Kidney (tissue), 22 donors: ENCODE measurements at places on chromosomes 2 and 18. TPM values are rescaled to one million over a fixed set of nuclear protein-coding genes. Genes with fewer than 3 reads are reported as not detected.

GRCh38 chr2:101658387-101658786, 39.1 kb upstream of the MAP4K4 start:
- H3K4me1 ChIP-seq = no peaks in the 10 kb centered on the region
- no peaks in the 10 kb centered on the region for H3K36me3 ChIP-seq
- no peak overlapping the region for H3K4me3 ChIP-seq
- DNase-seq = no peak
- H3K27ac ChIP-seq = no peak overlapping the region
- H3K27me3 ChIP-seq = no peaks in the 10 kb centered on the region

DNA sequence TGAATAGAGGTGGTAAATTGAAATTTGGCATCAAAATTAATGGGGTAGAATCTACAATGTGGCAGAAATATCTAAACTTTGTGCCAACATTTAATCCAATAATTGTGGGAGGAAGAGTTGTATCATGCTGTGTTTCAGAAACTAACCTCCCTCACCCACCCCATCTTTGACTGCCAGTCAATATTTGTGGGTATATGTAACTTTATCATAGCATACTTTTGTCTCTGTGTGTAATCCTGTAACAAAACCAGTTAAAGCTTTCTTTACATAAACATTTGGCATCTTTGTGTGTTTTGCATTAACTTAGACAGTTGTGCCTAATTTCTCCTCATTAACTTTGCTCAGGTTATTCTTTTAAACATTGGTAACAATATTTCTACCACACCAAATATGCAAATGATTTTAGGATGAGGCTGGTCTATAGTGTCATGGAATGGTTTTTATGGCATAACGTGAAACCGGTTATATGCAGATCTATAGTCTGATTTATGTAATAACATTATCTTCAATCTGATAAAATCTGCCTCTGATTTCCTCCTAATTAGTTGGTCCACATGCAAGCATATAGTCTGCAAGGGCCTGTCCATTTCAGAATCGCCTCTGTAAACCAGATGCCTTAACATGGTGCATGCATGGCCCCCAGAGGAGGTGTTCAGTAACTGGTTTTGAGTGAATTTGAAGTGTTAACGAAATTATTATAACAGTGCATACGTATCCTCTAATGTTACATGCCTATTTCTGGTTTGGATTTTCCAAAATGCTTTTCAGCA, 84.3 kb downstream of the ACSL3 start:
- no peak overlapping the region for H3K27ac ChIP-seq
- H3K4me1 ChIP-seq = no peaks in the 10 kb centered on the region
- H3K4me3 ChIP-seq = no peak overlapping the region
- H3K36me3 ChIP-seq = peaks cover 2% of the 10 kb centered on the region
- H3K27me3 ChIP-seq = no peaks in the 10 kb centered on the region
- no peak for DNase-seq

DNA sequence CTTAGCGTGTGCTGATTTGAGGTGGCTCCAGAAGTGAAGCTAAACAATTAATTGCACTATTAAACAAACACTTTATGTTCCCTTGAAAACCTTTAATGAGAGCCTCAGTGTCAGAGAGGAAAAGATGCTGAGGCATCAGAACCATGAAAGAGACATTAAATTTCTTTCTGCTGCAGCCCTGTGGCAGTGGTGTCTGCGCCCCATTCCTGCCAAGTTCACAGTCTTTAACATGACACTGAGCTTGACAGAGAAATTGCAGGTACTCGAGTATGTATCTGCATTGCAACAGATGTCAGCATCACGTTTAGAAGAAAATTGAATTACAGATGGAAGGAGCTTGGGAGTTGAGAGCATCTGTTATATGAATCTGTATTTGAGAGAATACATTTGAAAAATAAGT, 111.3 kb upstream of the CREB1 start:
- H3K36me3 ChIP-seq = no peaks in the 10 kb centered on the region
- no peak overlapping the region for H3K27ac ChIP-seq
- no peak overlapping the region for H3K4me3 ChIP-seq
- DNase-seq = no peak
- H3K27me3 ChIP-seq = no peaks in the 10 kb centered on the region

DNA sequence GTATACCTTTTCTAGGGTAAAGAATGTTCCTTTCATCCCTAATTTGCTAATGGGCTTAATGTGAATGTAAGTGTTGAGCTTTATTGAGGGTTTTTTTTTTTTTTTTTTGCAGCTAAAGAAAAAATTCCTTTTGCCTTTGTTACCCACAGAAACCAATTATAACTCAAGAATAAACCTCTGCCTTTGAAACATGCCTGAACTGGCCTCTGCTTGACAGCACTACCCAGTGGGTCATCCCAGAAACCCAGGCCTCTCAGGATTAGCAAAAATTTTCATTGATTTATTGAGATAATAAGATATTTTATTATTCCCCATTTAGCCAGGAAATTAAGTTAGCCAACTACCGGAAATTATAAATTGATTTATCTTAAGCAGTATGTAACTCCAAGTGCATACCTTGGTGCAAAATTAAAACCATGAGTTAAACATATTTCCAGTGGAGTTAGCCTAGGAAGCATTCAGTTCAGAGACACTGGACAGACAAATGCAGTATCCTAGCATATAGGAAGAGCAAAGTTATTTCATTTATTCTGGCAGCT, 67.0 kb upstream of the RASGRP3 start:
- no peak overlapping the region for H3K4me3 ChIP-seq
- no peak overlapping the region for H3K27ac ChIP-seq
- no peak for DNase-seq

GRCh38 chr2:136005462-136006196, 20.2 kb upstream of the DARS1 start:
- H3K27ac ChIP-seq = no peak overlapping the region
- no peaks in the 10 kb centered on the region for H3K4me1 ChIP-seq
- no peaks in the 10 kb centered on the region for H3K27me3 ChIP-seq
- DNase-seq = peak; percentile 39

- H3K4me3 ChIP-seq = no peak overlapping the region
- H3K4me1 ChIP-seq = no peaks in the 10 kb centered on the region
- H3K27me3 ChIP-seq = no peaks in the 10 kb centered on the region
- H3K27ac ChIP-seq = no peak overlapping the region
- DNase-seq = no peak
- no peaks in the 10 kb centered on the region for H3K36me3 ChIP-seq
These were observed 86.3 kb downstream of the ASXL3 start for GRCh38 chr18:33664241-33664874.

PID1 gene
- 9.4 TPM for total RNA-seq

UGT1A10 gene
- total RNA-seq = not detected

TLX2 gene
- not detected for total RNA-seq

GDF7 gene
- 12.5 TPM for total RNA-seq

RGPD4 gene
- not detected for total RNA-seq

C2orf15 gene
- 6.3 TPM for total RNA-seq

TTN gene
- 3.6 TPM for total RNA-seq

MCFD2 gene
- 86.6 TPM for total RNA-seq
